Omental fat pad (tissue), 4 donors: ENCODE measurements at places on chromosomes 7 and 10. TPM values are rescaled to one million over a fixed set of nuclear protein-coding genes. Genes with fewer than 3 reads are reported as not detected.

DNA sequence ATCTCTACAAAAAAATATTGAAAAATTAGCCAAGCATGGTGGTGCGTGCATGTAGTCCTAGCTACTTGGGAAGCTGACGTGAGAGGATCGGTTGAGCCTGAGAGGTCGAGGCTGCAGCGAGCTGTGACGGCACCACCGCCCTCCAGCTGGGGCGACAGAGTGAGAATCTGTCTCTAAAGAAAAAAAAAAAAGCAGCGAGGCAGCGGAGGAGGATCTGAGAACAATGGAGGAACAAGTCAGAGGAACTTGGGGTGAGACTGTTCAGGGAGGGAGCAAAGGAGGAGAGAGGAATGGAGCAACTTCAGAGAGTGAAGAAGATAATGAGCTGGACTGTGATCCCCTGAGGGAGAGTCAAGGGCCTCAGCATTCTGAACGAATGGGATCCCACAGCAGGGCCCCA, 85.4 kb downstream of the MKX start:
- DNase-seq, result no peak

DNA sequence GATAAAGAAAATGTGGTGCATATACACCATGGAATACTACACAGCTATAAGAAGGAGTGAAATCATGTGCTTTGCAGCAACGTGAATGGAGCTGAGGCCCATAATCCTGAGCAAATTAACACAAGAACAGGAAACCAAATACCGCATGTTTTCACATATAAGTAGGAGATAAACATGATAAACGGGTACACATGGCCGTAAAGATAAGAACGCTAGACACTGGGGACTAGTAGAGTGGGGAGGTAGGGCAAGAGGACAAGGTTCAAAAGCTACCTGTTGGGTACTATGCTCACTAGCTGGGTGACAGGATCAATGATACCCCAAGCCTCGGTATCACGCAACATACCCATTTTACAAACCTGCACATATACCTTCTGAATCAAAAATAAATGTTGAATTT, 113.7 kb downstream of the CSTF2T start:
- DNase-seq, result no peak

DNA sequence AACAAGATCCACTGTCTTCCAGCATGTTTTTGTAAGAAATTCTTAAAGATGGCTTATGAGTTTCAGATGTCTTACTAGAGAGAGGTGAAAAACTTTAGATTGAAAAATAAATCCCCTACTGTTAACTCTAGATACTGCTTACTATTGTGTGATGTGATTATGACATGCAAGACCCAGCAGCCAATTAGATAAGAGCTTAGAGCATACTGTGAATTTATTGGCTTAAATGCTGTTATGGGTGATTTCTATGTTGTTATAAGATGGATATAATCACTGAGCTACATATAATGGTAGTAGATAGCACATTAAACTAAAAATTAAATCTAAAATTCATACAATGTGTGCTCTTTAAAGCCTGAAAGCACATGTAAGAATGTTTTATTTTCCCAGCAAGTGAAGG, at the start of gene RNF133:
Gene RNF133, minus strand, starts transcription at position 101 of the 400 bp plus-strand sequence. CDS start 199 bp downstream, outside the sequence.
- no peak for DNase-seq

GRCh38 chr7:47430422-47430821, 151.5 kb downstream of the TNS3 start:
- no peak for DNase-seq

GRCh38 chr7:94452239-94452638, 57.4 kb upstream of the CASD1 start:
- no peak for DNase-seq

GRCh38 chr10:34801097-34801733, 13.9 kb downstream of the PARD3 start:
- no peak for DNase-seq

GRCh38 chr7:40850017-40850416, 715.2 kb downstream of the SUGCT start:
- no peak for DNase-seq

- no peak for DNase-seq
Observed at GRCh38 chr10:33133557-33133956, 175.5 kb upstream of the ITGB1 start.

GRCh38 chr10:76577455-76577854, 1060.2 kb downstream of the KCNMA1 start:
- DNase-seq, result no peak

GRCh38 chr10:68330852-68331454, 911 bp upstream of the HNRNPH3 start:
- no peak for DNase-seq

DNA sequence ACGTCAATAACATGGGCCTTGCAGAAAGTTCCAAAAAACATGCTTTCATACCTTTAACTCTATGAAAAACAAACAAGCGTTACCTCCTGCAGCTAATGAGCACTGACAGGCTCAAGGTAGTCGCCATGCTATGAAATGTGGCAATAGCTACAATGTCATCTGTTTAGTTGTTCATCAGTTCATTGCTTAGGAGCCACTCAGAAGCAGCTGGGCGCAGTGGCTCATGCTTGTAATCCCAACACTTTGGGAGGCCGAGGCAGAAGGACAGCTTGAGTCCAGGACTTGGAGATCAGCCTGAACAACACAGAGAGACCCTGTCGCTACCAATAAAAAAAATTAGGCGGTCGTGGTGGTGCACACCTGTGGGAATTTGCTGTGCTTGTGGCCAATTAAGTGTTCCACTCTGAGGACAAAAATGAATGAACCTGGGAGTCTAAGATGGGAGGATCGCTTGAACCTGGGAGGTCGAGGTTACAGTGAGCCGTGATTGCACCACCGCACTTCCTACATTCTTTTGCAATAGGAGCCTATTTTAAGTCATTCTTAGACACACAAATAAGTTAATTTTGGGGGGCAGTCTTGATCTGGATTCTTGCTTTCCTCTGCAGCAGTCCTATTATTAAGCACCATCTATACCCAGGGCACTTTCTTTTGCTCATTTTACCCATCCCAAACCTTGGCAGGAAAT, 276.2 kb upstream of the KLF14 start:
- no peak for DNase-seq

- DNase-seq, result no peak
Observed at GRCh38 chr7:71521506-71521905, 389.6 kb downstream of the GALNT17 start.

GRCh38 chr10:78700816-78701520, 367.8 kb upstream of the ZMIZ1 start:
- no peak for DNase-seq

GRCh38 chr7:33707427-33707826, 197.9 kb upstream of the BMPER start:
- no peak for DNase-seq

GRCh38 chr10:118020365-118020764, 26.4 kb downstream of the RAB11FIP2 start:
- no peak for DNase-seq

DNA sequence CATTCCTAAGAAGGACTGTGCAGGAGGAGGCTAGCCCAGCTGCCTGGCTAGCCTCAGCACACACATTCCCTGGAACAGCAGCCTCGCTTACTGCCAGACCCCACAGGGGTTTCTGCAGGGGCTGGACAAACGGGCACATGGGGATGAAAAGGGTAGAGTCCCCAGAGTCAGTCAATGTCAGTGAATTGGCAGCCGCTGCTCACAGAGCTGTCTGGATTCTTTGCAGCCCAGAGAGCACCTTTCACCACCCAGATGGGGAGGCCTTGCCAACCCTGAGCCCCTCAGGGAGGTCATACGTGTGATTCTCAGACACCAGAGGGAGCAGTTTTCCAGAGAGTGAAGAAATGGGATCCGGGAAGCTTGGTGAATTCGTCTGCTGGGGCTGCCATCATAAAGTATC, 143.3 kb downstream of the KCNMA1 start:
- no peak for DNase-seq

- peak; percentile 63 for DNase-seq
Observed at GRCh38 chr10:102835007-102835482, 2.2 kb downstream of the CYP17A1 start.

GRCh38 chr7:100085515-100085914, 3.3 kb upstream of the COPS6 start:
- no peak for DNase-seq

DNA sequence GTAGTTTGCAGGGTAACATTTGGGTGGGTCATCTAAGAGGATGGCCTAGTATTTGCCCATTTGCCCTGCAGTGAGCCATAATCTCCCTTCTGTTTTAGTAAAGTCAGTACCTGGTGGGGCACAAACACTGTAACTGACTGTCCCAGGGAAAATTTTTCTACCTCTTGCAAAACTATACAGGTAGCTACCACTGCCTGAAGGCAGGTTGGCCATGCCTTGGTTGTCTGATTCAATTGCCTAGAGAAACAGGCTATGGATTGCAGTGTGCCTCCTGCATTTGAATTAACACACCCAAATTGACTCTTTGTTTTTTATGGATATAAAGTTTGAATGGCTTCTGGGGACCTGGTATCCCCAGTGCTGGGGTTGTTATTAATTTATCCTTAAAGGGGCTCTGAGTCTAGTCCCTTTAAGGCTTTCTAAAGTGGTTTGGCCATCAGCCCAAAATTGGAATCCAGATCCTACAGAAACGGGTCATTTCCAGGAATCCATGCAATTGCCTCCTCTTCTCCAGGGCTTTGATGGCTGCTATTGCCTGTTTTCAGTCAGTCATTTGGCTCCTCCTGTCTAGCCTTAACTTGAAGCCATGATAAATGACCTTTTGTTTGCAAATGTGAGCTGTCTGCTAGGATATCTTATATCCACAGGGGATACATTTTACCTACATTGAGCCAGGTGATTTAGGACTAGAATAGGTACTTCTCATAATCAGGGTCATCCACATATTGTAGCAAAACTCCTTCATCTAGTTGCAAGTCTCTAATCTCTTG, 89.1 kb downstream of the STRA8 start:
- DNase-seq, result no peak

DNA sequence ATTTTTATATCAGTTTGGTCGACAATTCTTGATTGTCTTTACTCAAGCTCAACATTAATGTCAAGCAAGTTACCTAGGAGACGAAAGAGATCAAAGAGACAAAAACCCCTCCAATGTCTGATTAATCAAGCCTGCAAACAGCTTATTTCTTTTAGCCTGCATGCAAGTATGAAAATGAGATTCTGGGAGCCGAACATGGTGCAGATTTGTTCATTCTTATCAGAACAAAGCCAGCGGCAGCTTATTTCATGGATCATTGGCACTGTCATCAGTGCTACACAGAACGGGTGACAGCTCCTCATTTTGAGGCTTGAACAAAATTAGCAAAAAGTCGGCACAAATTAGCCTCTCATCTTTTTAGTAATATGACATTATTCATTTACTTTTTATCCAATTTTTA, 26.5 kb downstream of the FAM204A start:
- no peak for DNase-seq

- no peak for DNase-seq
Observed at GRCh38 chr7:98240961-98241673, 10.9 kb downstream of the TECPR1 start.

- DNase-seq, result no peak
Observed at GRCh38 chr7:135710417-135711138, 17.4 kb downstream of the SLC13A4 start.

DNA sequence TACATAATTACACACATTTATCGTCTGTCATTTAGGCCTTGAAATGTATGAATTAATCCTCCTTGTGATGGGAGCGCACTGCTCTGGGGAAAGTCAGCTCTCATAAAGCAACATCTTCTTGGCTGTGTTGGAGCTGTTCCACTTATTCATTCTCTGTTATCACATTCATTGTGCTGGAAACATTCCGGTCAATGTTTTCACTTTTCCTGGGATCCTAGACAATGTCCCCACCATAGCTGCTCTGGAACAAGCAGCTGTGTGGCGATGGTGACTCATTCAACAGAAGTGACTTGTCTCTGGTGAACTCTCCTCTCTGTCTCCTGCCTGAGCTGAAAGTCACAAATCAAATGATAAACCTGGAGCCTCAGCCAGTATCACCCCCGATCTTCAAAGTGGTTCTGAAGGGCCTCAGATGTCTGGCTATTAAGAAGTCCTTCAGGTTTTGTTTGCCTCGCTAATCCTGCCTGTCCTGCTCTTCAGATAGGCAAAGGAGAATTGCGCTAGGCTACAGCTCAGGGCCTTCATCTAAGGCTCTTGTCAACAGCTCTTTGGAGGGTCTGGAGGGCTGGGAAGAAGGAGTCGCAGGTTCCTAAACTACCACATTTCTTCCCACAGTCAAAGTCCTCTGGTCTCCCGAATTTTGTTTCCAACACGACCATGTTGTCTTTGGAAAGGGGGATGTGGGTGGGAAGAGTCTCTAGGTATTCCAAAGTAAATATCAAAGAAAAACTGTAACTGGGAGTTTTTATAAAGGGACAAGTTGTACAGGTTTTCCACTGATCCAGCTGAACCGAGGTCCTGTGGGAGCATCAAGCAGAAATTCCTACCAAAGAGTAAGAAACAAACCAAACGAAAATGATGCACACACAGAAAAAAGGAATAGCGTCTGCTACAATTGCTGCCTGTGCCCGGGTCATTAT, 29.3 kb downstream of the KLF6 start:
- DNase-seq, result no peak

DNA sequence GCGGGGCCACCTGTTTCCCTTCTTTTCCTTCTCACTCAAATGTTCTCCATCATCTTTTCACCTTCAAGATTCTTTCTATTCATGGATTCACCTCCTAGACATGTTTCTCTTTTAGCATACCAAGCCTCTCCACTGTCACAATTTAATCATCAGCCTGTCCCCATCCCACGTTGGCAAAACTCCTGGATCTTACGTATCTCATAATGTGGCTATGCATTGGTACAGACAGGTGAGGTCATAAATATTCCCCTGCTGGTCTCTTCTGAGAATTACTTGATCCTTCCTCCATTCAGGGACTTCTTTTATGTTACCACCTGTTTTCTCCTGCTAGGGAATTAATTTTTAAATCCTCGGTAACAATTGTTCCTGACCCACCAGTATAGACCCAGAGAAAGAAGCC, 262.6 kb upstream of the NEBL start:
- DNase-seq, result no peak

GRCh38 chr10:52437205-52437646, 123.1 kb downstream of the DKK1 start:
- no peak for DNase-seq

DNA sequence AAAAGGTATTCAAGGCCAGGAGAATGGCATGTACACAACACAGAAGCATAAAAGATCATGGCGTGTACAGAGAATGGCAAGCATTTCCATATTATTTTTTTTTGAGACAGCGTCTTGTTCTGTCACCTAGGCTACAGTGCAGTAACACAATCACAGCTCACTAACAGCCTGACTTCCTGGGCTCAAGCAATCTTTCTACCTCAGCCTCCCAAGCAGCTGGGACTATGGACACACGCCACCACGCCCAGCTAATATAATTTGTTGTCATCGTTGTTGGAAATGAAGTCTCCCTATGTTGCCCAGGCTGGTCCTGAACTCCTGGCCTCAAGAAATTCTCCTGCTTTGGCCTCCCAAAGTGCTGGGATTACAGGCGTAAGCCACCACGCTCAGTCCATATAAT, 27.3 kb downstream of the ANXA7 start:
- DNase-seq, result no peak

Gene WDR86
- total RNA-seq, result 17.2 TPM

Gene OR6V1
- not detected for total RNA-seq

Gene UNCX
- not detected for total RNA-seq

Gene SAMD9L
- total RNA-seq, result 53.3 TPM

Gene FANK1
- total RNA-seq, result 3.0 TPM

Gene AKR1E2
- total RNA-seq, result 26.8 TPM

Gene GFRA1
- total RNA-seq, result 58.9 TPM

Gene IRF5
- total RNA-seq, result 19.4 TPM

Gene MPP7
- total RNA-seq, result 7.1 TPM

Gene MYH16
- not detected for total RNA-seq

Gene MCM7
- 17.6 TPM for total RNA-seq

Gene LRRC61
- total RNA-seq, result 10.0 TPM

Gene LIPF
- total RNA-seq, result not detected

Gene ACSM6
- not detected for total RNA-seq

Gene IDI2
- total RNA-seq, result not detected

Gene GPR26
- total RNA-seq, result not detected

Gene CALY
- total RNA-seq, result not detected

Gene FEZF1
- not detected for total RNA-seq

Gene ANXA7
- 99.6 TPM for total RNA-seq

Gene PRLHR
- not detected for total RNA-seq
